ENCODE measurements at places on chromosomes 1 and 21.

DNA sequence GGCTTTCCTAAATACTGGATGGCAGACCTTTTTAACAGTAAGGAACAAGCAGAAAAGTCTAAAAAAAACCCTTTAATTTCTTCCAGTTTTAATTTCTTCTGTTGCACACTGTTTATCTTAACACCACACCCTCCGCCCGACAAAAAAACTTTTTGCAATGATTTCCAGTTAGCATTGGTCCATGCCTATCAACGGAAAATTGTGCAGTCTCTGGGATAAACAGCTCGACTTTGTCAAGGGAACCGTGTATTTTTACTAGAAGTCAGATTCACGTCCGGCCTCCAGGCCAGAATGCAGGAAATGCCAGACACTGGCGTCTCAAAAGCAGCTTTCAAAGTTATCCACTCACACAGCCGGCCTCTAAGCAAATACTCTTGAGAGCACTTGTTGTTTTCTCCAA, 378 bp upstream of the NUP210L start:
- no peak for DNase-seq

GRCh38 chr1:205536759-205537361, 32.4 kb downstream of the CDK18 start:
- no peak for DNase-seq

DNA sequence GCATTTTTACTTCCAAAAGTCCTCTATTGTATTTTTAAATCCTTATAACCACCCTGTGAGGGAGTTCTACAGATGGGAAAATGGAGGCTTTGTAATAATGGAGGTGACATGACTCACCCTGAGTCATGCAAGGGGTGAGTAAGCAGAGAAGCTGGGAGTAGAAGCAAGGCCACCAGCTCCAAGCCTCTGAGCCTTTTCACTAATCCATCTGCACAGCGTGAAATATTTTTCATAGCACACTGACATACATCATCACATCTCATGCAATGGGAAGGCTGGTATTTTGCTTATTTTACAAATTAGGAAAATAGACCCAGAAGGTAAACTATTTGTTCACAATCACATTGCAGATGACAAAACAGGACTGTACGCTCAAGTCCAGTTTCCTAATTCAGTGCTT, 96.9 kb downstream of the KCNH1 start:
- no peak for DNase-seq

DNA sequence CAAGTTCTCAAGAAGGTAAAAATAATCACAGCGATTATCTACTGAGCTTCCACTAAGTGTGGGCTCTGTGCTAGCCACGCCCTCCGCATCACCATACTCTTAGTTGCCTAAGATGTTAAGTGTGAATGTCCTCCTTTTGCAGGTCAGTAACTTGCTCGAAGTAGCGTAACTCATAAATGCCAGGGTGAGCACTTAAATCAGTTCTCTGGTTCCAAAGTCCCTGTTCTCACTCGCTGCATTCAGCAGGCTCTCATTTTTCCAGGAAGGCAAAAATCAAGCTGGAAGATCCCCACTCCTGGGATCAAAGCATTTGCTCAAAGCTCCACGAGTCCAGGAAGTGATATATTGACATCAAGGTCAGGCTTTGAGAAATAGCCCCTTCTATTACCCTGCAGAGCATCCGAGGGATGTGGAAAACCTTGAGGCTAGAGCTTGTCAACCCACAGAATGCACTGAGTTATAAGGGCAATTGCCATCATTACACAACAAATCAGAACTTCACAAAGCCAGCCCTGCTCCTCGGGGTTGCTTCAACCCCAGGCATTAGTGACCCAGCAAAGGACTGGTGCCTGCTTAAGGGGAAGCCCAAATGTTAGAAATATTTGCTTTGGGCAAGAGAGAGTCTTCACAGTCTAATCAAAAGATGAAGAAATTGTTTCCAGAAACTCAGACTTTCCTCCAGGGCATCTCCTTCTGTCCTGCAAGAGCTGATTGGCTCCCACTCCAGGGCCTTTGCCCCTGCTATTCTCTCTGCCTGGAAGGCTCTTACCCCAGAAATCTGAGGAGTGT, 19.5 kb downstream of the SLC30A1 start:
- DNase-seq: no peak

Data from GM20000 (cell line).